ENCODE measurements at places on chromosomes 5 and 9. TPM values are rescaled to one million over a fixed set of nuclear protein-coding genes. Genes with fewer than 3 reads are reported as not detected.

DNA sequence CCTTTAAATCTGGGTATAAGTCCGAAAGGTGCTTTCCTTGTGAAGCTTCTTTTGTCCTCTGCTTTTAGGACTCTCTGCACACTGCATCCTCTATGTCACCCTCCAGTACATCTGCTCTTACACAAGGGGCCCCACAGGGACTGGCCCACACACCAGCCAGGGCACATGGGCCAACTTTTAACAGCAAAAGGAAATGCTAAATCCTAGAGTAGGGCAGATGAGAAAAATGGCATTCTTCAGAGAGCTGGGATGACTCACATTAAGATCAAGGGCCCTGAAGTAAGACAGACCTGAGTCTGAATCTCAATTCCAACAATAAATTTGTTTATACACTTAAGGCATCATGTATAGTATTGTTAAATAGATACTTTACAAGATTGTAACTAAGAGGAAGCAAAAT lies 40.3 kb upstream of the CDKN2B start:
- ATAC-seq: no peak

DNA sequence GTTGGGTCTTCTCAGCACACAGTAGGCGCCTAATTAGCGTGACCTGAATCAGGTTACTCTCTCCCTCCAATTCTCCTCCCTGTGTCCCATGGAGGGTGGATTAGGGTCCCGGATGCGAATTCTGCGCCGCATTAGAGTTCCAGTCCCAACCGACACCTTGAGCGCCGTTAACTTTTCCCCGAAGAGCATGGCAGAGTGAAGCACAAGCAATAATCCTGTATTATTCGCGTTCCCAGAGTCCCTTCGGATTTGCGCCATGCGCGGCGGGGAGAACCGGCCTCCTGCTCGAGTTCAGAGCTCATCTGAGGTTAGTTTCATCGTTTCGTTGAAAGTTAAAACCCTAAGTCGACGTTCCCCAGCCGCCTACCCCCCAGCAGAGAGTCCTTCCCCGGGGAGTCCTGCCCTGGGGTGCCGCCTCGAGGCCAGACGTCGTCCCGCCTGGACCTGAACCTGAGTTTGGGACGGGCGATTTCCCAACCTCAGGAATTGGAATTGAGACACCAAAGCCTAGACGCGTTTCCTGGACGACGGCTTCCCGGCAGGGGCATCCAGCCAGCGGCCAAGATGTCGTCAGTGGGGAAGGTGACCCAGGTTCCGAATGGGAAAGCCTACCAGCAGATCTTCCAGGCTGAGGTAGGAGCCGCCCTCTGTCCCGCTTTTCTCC lies at the start of gene CCDC180:
Gene CCDC180, plus strand, starts transcription at position 160 of the 664 bp plus-strand sequence. Its CDS starts 405 bp downstream, at position 565.
- peak; percentile 79 for ATAC-seq

DNA sequence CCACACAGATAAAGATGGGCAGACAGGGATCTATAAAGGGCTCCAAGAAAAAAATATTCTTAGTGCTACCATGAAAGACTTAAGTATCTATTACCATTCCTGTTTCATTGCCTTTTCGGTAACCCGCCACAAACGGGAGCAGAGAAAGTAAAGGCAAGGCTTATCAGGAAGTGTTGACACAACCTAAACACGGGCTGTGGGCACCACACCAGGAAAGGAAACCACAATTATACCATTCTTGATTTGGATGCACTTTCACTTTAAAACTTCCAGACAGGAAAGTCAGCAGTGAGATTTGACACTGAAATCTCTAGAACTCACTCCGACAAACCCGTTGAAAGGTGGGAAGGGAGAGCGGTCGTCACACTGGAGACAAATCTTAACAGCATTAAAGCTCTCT lies 6.5 kb downstream of the TLE1 start:
- ATAC-seq: no peak

DNA sequence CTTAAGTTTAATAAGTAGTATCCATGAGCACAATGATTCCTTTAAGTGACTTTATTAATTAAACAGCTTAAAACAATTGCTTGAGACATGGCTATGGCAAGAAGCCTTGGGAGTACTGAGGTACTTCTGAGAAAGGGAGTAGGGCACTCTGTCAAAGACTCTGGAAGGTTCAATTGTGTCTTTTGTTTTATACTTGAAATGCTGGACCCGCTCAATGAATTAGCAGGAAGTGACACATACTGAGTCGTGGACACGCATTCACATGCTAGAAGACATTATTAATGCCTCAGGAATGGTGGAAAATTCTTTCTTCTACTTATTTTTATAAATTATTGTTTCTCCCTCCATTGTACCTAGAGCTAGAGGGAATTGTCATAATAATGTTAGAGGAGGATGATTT lies 347.3 kb upstream of the ZNF608 start:
- ATAC-seq: no peak

BTNL3 gene
- total RNA-seq: not detected

RASGEF1C gene
- total RNA-seq: 3.1 TPM

Measured in gastroesophageal sphincter (tissue), 4 donors.